Activated CD4-positive, alpha-beta T cell treated with anti-CD3 and anti-CD28 coated beads for 36 hours (primary cell): ENCODE measurements at places on chromosomes 6 and 20.

GRCh38 chr6:117174835-117175360 is 90.5 kb upstream of the VGLL2 start:
- no peak for DNase-seq

DNA sequence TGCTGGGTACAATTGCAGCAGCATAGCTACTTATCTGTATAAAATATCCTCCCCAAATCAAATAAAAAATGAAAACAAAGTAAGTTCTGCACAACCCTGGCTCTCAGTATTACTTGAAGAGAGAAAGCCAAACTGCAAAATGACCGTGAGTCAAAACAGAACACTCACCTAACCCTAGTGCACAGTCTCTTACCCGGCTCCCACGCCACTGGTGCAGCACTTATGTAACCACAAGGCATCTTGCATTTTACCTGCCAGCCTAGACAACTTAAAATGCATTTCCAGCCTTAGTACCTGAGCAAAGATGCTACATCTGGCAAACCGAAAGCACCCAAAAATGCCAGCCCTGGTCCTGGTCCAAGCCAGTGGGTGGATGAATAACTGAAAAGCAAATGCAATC is 12.4 kb upstream of the SIRPB1 start:
- DNase-seq = peak; percentile 75

DNA sequence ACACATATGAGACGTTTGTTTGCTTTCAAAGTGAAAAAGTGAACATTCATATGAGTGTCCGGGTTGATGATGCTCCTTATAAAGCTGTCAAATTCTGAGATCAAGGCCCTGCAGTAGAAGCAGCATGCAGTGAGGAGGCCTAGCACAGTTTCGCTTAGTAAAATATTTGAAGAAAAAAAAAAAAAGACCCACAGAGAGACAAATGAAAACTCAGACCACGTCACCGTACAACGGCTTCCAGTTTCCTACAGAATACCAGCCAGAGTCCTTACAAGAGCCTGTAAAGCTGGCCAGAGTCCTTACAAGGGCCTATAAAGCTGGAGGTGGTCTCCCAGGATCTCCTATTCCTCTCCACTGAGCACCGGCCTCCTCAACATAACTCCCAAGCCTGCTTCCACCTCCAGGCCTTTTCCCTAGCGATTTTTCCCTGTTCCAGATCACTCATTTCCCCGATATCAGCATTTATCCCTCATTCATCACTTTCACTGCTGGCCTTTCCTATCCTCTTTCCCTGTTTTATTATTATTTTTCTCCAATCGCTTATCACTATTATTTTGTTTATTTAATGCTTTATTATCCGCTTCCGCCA is 1.5 kb upstream of the HMGN4 start:
- peak; percentile 71 for DNase-seq

DNA sequence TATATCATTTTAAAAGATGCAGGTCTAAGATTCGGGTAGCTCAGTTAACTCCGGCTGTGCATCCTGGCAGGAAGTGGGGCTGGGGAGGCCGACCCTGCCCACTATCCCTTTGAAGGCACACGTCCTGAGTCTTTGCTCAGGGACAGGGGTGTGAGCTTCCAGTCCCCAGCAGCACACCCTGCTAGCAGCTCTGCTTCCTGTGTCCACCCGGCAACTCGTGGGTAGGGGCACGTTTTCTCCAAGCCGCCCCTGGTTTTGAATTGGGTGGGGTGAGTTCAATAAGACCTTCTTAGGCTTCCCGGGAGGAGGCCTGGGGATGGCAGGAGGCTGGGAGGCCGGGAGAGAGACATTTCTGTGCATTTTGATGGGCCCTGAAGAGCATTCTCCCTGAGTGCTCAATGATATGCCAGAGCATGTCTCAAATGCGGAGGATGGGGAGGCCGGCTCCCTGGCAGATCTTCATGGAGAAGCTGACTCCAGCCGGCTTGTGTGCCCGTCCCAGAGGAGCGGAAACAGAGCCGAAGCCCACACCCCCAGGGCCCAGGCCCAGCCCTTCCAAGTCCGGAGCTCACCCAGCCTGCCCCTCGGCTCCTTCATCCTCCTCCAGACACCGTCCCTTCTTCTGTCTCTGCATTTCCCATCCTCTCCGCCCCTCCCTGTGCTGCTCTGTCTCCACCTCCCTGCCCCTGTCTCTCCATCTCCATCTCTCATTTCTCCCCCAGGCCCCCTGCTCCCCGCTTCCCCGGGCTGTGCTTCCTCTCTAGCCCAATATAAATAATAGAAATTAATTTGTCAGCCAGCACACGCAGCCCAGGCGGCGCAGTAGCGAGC is 36.3 kb upstream of the ZFAND3 start:
- DNase-seq = peak; percentile 24

GRCh38 chr6:133129556-133129955 is 111.6 kb upstream of the EYA4 start:
- DNase-seq = no peak

DNA sequence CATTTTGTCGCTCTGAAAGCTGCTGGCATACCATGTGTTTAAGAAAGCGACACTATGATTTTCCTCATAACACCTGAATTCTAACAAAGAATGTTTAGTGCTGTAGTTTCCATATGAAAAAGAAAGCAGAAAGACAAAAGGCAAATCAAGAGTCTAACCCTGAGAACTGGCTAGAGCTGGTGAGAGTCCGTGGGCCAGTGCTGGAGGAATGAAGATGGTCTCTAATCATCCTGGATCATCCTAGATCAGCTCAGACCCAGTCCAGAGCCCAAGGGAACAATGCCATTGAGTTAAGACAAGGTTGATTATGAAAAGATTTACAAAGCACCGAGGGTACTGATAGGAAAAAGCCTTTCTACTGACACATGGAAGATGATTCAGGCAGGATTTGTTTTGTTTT is 73.0 kb upstream of the MYLIP start:
- no peak for DNase-seq
